Renal cortical epithelial cell (primary cell): ENCODE measurements at places on chromosomes 1 and 21.

- peak; percentile 59 for DNase-seq
Observed at GRCh38 chr1:198497326-198498102, 43.0 kb downstream of the ATP6V1G3 start.

GRCh38 chr1:178566187-178566586 is 53.3 kb downstream of the TEX35 start:
- DNase-seq: peak; percentile 27

DNA sequence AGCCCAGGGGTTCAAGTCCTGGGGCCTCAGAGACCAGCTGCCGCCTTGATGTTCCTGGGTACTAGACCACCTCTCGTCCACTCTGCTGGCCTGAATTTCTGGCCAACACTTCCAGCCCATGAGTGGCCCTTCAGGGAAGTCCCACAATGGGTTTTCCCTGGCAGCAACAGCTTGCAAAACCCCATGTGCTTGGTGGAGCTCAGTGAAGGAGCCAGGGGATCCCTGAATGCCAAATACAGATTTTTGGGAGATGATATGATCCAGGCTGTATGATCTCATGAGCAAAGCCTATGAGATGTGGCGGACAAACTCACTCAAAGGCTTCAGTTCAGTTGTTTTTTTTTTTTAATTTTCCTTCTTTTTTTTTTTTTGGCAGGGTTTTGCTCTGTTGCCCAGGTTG is 9.6 kb upstream of the RASSF5 start:
- DNase-seq: no peak

DNA sequence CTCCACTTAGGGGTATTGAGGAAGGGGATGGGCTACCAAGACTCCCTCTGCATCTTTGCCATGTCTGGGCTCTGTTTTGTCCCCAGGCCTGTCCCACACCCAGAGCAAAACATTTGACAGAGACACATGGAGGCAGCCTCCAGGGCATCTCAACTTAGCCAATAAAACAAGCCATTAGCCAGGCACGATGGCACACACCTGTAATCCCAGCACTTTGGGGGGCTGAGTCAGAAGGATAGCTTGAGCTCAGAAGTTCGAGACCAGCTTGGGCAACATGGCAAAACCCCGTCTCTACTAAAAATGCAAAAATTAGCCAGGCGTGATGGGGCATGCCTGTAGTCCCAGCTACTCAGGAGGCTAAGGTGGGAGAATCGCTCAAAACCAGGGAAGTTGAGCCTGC is 120.3 kb upstream of the IPO9 start:
- no peak for DNase-seq

- DNase-seq: no peak
Observed at GRCh38 chr1:91797164-91797563, 88.8 kb downstream of the TGFBR3 start.

GRCh38 chr1:58862728-58863385 is 79.0 kb upstream of the JUN start:
- DNase-seq: peak; percentile 78

- no peak for DNase-seq
Observed at GRCh38 chr21:36909423-36909822, 57.0 kb downstream of the HLCS start.

DNA sequence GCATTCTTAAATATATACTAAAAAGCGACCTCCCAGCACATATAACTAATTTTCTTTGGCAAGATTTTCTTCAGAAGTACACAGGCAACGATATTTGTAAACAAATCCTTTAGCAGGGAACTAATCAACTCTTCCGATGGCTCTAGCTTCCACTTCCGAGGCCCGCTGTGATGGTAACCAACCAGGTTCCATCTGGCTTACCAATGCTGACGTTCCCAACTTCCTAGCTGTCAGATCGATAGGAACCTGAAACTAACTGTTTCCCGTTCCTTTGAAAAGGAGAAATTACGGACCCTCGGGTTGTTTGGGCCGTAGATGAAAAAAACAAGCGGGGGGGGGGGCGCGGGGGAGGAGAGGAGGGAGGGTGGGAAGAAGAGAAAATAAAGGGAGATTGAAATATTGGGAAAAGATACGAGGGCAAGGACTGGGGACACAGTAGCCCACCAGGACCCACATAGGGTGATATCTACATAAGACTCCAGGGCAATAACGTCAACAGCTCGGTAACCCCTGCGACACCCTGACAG is 513 bp downstream of the GTF2B start:
- peak; percentile 38 for DNase-seq

DNA sequence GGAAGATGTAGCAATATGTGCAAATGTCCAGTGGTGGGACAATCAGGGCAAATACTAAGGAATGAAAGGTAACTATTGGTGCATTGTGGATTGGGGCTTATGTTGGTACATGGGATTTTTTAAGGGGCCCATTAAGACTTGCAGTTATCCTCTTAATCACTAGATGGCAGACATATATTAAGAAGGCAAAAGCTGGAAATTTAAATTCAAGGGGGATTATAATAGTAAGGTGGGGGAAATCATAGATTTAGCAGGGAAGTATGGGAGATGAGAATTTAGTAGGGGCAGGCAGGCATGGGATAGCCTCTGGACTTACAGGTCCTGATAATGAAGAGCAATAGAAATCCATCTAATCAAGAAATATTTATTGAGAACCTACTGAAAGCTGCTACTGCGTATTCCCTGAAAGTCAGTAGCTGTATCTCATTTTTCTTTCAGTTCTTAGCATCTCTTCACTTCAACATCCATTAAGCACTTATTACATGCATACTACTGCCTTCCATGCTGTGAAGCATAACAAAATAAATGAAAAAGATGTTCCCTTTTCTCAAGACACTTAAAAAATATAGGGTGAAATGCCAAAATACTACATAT is 251.8 kb downstream of the CRB1 start:
- DNase-seq: peak; percentile 30

DNA sequence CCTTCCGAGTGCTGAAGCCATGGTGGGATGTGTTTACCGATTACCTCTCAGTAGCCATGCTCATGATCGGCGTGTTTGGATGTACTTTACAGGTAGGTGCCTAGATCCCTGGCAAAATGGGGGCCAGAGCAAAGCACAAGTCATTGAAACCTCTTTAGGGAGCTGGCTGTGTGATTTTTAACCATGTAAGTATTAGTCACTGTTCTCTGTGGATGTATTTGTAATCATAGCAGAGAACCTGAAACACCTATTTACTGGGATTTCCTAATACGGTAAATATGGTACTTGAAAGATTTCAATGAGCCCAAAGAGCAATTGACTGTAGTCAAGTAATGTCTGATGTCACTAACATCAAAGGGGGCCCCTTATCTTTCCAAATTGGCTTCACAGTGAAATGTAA is 53.6 kb downstream of the LRRC8C start:
- peak; percentile 10 for DNase-seq

- no peak for DNase-seq
Observed at GRCh38 chr1:31860581-31860980, 44.8 kb upstream of the SPOCD1 start.

DNA sequence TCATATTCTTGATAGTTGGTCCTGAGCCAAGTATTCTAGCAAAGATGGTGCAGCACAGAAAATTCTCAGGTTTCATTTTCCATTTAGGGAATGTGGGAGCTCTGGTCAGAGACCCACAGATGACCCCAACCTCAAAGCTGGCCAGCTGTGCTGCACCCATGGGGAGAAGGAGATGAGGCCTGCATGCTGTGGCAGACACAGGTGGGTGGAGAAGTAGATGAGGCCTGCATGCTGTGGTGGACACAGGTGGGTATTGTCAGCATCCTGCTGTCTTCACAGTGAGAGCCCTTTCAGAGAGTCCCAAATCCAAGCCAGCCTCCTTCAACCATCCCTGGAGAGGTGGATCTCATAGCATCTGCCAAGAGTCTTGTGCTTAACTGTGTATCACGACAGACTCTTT is 77.7 kb downstream of the DSCAM start:
- DNase-seq: no peak

DNA sequence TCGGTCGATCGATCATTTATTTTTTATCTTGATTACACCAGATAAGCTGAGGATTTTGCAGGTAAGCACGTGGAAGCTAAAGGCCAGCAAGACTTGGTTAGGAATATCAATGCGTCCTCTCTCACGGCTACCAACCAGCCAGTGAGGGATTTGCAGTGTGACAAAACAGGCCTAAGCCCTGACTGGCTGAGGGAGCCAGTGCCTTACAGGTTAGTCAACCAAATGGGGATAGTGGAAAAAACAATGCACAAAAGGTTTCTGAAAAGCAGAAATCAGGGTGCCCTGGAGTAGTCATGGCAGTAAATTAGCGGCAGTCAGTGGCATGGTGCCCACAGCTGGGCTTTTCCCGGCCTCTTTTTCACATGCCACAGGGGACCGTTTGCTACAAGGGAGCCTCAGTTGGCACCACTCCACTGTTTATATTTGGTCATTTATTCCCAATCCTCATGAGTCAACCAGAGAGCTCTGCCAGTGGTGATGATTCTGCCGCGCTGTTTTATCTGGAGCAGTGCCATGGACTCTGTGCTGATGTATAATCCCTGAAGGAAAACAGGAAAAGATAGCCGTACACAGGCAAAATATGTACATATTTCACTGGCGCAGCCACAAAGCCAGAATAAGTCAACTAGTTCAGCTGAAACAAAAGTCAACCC is 167.6 kb downstream of the RHOU start:
- peak; percentile 98 for DNase-seq

DNA sequence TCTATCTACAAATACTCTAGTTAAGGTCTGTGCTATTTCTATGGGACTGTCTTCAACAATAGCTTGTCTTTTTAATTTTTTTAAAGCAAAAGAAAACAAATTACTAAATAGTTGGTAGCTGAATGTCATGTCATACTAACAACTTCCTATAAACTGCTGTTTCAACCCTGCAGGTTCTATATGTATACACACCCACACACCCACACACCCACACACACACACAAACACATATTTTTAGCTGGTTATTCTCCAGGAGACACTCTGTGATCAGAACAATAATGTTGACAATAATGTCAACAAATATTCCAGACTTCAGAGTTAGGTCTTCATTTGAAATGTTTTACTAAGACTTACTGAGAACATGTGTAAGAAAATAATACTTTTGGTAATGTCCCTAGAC is 66.7 kb downstream of the AK5 start:
- no peak for DNase-seq

GRCh38 chr1:39639305-39640130 is at the start of gene HEYL:
HEYL (minus strand) TSS chr1:39639643; CDS start chr1:39639625, 18 bp downstream.
- no peak for DNase-seq

GRCh38 chr1:202112859-202113689 is 9.6 kb upstream of the GPR37L1 start:
- peak; percentile 70 for DNase-seq

GRCh38 chr1:223341121-223341520 is 22.9 kb downstream of the SUSD4 start:
- peak; percentile 80 for DNase-seq

DNA sequence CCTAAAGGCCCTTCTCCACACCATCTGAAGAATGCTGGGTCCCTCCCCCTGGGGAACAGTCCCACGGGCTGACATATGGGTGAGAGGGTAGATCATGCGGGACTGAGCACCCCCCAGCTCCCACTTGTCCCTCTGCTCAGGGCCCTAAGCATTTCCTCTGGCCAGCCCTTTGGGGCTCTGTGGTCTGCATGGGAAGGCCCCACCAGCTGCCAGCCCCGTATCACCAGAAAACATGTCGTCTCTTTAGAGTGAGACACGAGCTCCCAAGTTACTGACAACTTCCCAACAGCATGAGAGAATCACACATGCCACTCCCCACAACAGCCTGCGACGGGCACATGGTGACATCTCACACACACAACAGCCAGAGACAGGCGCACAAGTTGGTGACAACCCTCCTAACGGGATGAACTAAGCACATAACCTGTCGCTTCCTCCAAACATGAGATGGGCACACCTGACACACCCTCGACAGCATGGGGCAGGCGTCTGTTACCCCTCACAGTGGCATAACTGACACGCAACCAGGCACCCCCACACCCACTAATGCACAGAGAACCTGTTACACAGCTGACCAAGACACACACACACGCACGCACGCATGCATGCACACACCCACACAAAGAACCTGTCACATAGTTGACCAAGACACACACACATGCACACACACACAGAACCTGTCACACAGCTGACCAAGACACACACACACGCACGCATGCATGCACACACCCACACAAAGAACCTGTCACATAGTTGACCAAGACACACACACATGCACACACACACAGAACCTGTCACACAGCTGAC is 41.2 kb downstream of the AHDC1 start:
- DNase-seq: no peak

- DNase-seq: no peak
Observed at GRCh38 chr1:67676946-67677345, 8.1 kb upstream of the GADD45A start.

DNA sequence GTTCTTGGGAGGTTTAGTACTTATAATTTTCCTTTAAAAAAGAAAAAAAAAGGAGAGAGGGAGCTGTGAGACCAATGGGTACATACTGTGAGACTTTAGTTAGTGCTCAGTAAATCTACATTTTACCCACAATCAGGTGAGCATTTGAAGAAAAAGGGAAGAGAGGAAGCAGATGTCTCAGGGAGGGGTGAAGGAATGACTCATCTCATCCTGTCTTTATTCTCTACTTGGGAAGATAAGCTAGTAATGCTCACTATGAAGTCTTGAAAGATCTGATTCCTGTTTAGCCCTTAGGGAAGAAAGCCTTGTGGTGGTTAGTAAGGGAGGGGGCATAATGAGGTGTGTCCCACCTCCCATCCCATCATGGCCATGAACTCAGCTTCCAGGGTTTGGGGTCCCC is 112.6 kb downstream of the PLD5 start:
- no peak for DNase-seq

DNA sequence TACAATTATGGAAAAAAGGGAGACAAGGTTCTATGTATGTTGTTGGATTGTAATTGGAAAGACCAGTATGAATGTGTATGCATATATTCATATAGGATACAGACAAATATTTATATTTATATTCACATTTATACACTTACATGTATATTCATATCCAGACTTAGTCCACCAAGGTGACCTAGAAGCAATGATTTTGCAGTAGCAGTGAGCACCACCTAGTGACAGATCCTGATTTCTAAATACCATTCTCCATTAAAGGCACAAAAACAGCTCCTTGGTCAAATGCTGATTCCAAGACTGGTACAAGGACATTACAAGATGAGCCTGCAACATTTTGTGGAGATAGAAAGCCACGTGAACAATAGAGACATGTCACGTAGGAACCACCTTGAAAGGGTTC is 153.4 kb downstream of the SDCCAG8 start:
- DNase-seq: peak; percentile 26

DNA sequence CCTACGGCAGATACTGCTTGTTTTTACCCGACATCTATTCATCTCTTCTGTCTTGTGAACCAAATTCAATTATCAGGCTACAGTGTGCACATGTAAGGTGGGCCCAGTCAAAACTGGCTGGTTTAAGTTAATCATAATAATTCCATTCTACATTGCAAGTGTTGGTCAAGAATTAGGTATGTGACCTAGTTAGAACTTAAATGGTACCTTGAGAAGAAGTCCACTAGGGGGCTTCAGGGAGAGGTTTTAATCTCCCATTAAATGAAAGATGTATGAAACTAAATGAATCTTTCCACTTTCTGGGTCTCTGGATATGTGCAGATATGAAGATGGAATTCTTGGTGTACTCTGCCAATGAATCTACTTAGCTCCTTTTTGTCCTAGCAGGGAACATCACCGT is 187.1 kb downstream of the CDC42BPA start:
- peak; percentile 42 for DNase-seq
